EL (cell line): ENCODE measurements at places on chromosomes 6 and 20.
A peak's percentile ranks its signal among the peaks of the same experiment; 100 is the strongest.

DNA sequence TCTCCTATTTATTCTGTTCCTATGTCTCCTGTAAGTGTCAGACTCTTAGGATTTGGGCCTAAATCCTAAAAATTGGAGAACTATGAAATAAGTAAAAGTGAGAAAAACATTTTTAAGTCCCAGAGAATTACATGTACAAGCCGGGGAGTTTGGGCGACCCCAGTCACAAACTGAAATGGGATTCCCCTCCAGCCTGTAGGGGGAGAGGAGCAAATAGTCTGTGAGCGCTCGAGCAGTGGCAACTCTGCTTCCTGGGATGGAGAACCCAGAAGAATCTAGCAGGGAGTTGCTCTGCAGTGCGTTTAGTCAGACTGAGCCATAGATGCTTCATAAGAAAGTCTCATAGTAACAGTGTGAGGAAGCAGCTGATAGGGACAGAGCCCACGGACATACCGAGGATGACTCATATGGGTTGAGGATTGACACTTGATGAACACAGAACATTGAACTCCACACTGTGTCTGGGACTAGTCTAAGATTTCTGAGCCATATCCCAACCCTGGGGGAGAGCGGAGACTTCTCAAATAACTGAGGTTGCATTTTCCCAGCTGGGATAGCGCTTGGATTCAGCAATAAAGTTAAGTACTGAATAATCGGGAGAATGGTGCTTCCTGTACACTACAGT, 437.2 kb downstream of the BCKDHB start:
- DNase-seq, result peak; percentile 80

DNA sequence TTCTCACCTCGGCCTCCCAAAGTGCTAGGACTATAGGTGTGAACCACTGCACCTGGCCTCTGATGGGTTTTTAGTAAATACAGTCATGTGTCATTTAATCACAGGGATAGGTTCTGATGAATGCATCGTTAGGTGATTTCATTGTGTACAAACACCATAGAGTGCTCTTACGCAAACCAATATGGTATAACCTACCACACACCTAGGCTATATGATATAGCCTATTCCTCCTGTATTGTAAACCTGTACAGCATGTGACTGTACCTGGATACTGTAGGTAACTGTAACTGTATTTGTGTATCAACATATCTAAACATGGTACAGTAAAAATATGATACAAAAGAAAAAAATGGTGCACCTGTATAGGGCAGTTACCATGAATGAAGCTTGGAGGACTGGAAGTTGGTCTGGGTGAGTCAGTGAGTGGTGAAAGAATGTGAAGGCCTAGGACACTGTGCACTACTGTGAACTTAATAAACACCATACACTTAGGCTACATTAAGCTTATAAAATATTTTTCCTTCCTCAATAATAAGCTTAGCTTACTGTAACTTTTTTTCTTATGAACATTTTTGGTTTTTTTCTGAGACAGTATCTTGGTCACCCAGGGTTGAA, 10.0 kb downstream of the BICRAL start:
- peak; percentile 29 for DNase-seq

GRCh38 chr6:11428371-11428770, 109.2 kb upstream of the TMEM170B start:
- DNase-seq, result no peak

DNA sequence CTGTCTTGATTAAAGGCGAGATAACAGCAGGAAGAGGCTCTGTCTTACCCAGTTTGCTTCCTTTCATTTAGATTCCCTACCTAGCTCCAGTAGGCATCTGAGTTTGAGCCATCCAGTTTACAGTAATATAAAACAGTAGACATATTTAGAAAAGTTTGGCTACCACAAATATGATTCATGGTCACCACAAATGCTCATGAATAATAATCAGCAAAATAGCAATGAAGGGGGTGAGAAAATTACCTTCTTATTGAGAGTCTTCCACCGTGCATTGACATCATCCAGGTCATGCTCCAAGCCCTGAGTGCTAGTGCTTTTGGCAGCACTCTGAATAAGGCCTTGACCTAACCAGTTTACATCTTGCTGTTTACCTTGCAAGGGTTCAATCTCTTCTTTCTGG, 106.2 kb downstream of the DST start:
- DNase-seq, result peak; percentile 67

- no peak for DNase-seq
Measured at GRCh38 chr6:96460052-96460700, 61.4 kb upstream of the UFL1 start.

DNA sequence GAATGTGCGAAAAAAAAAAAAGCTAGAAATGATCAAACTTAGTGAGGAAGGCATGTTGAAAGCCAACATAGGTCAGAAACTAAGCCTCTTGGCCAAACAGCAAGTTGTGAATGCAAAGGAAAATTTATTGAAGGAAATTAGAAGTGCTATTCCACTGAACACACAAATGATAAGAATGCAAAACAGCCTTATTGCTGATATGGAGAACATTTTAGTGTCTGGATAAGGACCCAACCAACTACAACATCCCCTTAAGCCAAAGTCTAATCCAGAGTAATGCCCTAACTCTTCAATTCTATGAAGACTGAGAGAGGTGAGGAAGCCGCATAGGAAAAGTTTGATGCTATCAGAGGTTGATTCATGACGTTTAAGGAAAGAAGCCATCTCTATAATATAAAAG, 5.5 kb upstream of the ABCC10 start:
- no peak for DNase-seq

- DNase-seq, result no peak
Measured at GRCh38 chr20:40785346-40785745, 96.3 kb upstream of the MAFB start.

GRCh38 chr6:153816366-153816765, 222.7 kb upstream of the OPRM1 start:
- no peak for DNase-seq

- DNase-seq, result no peak
Measured at GRCh38 chr20:41510847-41511450, 107.2 kb downstream of the CHD6 start.

- DNase-seq, result no peak
Measured at GRCh38 chr6:6816716-6817115, 228.2 kb downstream of the LY86 start.
